ENCODE measurements at places on chromosomes 6 and 20. TPM values are rescaled to one million over a fixed set of nuclear protein-coding genes. Genes with fewer than 3 reads are reported as not detected.

DNA sequence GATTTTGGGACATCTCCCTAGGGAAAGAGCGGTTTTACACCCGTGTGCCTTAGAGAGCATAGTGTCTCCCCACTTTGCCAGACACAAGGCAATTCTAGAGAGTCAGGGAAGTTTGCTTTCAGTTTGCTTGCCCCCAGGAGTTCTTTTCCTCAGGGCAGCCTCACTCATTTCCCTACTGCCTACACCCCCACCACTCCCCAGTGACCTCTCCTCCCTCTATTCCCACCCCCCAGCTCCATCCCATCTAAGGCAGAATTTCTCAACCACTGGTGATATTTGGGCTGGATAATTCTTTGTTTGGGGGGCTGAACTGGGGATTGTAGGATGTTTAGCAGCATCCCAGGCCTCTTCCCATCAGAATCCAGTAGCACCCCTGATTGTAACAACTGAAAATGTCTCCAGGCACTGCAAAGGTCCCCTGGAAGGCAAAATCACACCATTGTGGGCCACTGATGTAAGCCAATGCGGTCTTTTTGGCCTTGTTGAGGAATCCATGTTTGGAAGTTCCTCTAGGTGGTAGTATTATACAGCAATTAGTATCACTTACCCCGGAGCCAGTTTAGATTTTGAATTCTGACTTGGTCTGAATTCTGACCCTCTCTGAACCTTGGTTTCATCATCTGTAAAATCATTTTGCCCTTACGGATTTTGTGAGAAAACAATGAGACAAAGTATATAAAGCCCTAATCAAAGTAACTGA is 1.3 kb downstream of the EPPIN start:
- peak; percentile 40 for DNase-seq

DNA sequence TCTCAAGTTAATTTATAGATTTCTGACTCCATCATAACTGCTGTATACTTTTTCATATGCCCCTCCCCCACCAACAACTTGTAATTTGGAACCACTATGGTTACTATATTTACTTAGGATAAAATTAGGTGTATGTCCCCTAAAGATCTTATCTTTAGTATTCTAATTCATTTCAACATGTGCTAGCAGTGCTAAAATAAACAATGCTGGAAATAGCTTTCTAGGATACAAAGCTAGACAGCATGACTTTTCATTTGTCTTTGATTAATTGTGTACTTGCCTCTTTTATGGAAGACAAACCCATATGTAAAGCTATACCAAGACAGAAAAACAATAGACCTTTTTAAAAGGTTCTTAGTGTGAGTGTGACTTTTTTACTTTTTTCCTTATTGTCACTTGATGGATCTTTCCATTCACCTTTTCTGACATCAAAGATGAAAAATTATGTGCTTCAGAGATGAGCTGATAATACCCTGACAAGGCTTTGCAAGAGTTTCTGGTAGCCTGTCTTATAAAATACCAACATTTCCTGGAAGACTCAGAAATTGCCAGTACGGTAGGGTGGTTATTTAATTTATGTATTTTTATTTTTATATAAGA is 31.2 kb upstream of the POPDC3 start:
- DNase-seq, result no peak

GRCh38 chr6:134005800-134006199 is 46.6 kb downstream of the SLC2A12 start:
- DNase-seq, result no peak

SMLR1 gene
- polyA plus RNA-seq, result 31.0 TPM

GRCh38 chr6:140379919-140380318 is 1005.5 kb upstream of the CITED2 start:
- DNase-seq, result peak; percentile 10

NOX3 gene
- not detected for polyA plus RNA-seq

DNA sequence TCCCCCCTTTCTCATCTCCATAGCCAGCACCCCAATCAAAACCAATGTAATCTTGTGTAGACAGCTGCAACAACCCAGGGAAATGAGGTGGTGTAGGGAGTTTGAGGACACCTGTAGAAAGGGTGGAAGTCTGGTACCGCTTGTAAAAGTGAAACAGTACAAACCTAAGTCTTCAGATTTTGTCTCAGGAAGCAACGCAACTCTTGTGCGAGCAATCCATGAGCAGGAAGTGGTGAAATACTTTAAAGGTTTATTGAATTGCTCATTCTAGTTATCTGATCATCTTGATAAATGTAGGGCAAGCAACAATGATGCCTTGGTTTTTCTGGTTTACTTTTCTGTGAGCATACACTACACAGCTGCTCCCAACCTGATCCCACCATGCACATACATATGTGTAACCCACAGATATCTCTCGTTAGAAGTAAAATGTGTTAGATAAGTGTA is 71.1 kb upstream of the THEMIS start:
- DNase-seq, result no peak

- DNase-seq, result no peak
Observed at GRCh38 chr6:42724825-42725224, 2.4 kb upstream of the PRPH2 start.

GRCh38 chr6:79384845-79385244 is 150.4 kb upstream of the HMGN3 start:
- DNase-seq, result no peak

DNA sequence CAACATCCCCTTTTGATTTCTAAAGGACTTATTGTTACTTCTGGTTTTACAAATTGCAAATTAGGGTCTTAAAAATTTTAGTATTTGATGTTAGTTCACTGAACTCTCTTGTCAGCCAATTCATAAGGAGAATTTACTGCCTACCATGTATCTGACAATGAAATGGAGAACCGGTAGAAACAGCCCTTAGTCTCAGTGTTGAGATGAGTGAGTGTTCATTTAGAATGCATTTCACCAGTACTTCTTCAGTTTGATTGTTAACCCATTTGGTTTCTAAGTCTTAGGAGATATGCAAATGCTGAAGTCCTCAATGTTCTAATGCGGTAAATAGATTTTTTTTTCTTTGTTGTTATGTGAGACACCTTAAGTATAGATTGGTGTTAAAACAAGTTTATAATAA is 616.3 kb upstream of the FLRT3 start:
- no peak for DNase-seq

- no peak for DNase-seq
Observed at GRCh38 chr20:58647162-58647795, 3.8 kb upstream of the STX16 start.

CDK5RAP1 gene
- polyA plus RNA-seq, result 63.1 TPM

DNA sequence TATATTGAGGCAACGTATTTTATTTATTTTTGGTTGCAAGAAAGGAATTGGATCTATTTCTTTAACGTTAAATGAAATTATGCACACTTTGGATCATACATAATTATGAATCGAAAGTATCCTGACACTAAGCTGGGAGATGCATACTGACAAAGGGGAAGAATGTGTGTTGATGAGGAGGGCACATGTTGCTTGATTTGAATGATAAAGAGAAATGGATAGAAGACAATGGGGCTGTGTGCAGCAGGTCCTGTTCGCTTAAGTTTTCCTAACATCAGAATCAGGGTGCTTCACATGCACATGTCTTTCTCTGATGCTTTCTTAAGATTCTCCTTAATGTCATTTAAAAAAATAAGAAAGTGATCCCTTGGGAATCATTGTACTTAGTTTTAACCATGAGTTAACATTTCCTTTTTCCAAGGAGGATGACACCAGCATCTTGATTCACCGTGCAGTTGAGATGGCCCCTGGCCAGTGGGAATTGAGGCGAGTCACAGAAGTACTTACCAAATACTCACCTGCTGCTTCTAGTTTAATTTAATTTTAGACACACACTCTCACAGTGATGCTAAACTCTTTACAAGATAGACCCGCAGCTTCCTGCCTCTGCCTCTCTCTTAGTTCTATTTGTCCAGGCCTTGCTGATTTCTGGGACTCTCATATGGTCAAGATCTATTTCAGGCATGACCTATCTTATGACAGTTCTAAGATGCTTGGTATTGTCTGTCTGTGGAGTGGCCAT is 116.5 kb downstream of the CLIC5 start:
- DNase-seq, result no peak

DNA sequence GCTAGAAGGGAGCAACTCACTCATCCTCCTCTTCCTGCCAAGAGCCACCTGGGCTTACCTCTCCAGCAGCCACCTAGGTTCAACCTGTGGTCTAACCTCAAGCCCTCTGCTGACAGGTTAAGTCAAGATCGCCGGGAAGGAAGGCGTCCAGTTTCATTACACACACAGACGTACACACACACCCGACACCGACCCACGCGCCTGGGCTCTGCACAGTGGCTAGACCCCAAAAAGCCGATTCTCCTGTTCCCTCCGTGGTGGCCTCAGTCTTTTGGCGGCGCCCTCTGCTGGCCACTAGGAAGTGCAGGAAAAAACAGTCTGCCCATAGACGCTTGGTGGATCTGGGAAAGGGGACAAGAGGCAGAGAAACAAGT is 52.8 kb downstream of the MRPL14 start:
- DNase-seq, result peak; percentile 90

- no peak for DNase-seq
Observed at GRCh38 chr6:25133568-25133967, 145.6 kb upstream of the CARMIL1 start.

TSPYL4 gene
- polyA plus RNA-seq, result 11.9 TPM

MACROD2 gene
- 2.4 TPM for polyA plus RNA-seq

TMEM63B gene
- 31.4 TPM for polyA plus RNA-seq

- peak; percentile 15 for DNase-seq
Observed at GRCh38 chr6:138814179-138814834, 18.4 kb downstream of the ECT2L start.

DNA sequence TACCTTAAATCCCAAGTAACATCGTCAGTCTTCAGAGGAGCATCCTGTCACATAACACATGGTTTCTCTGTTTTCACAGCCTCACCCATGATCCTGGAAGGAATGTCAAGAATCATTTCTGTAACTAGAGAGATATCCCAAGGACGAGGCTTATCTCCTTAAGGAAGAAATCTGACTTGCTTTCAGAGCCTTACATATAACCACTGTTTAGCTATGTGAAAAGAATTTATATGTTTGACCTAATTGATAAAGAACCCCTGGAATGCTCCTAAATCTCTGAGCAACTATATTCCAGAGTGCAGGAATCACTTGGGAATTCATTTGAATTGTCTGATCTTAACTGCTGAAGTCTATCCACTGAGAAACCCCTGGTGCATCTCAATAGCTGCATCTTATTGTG is 243.1 kb downstream of the ALDH8A1 start:
- DNase-seq, result no peak

DNA sequence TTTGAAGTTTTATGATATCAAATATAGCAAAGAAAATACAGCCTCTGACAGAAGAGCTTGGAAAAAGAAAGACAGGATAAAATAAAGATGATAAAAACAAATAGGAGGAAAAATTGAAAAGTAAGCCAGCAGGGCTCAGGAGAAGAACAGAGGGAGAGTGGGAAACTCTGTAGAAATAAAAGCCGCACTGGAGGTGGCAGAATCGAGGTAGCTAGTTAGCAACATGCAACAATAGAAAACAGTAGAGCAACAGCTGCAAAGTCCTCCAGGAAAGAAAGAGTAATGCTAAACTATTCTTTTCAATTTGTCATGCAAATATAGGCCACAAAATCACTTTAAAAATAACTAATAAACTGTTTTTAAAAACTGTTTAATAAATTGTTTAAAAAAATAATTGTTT is 28.8 kb downstream of the HBS1L start:
- no peak for DNase-seq

GOPC gene
- 18.2 TPM for polyA plus RNA-seq

GRCh38 chr6:137731600-137731959 is 135.5 kb upstream of the TNFAIP3 start:
- DNase-seq, result no peak

DNA sequence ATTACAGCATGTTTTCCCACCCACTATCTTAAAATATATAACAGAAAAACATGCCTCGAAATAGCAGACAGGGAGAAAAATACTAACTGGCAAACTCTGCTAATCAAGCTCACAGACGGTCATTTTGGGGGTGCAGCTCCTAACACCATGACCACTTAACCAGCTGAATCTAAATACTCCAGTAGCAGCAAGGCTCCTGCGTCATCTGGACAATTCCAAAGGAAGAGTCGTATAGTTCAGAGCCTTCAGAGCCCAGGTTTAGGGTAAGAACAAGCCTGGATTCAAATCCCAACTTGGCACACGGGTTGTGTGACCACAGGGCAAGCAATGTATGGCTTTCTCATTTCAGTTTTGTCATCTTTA is 81.3 kb upstream of the COL21A1 start:
- no peak for DNase-seq

- DNase-seq, result peak; percentile 8
Observed at GRCh38 chr6:51112731-51113130, 294.1 kb downstream of the TFAP2B start.

- no peak for DNase-seq
Observed at GRCh38 chr6:21227486-21227885, 366.1 kb upstream of the SOX4 start.

DNA sequence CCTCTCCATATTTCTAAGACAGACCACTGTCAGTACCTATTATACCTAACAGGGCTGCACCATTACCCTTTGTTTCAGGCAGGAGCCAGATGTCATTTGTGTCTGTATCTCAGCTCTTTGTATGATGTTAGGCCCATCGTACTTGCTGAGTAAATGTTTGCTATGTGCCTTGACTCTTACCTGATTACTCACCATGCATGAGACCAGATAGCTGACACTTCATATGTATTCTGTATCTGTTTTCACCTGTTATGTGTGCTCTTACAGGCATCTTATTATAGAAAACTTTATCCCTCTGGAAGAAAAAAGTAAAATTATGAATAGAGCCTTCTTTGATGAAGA is 31.7 kb upstream of the ASXL1 start:
- peak; percentile 66 for DNase-seq

GPANK1 gene
- polyA plus RNA-seq, result 18.5 TPM

ADGRG6 gene
- 13.9 TPM for polyA plus RNA-seq

DNA sequence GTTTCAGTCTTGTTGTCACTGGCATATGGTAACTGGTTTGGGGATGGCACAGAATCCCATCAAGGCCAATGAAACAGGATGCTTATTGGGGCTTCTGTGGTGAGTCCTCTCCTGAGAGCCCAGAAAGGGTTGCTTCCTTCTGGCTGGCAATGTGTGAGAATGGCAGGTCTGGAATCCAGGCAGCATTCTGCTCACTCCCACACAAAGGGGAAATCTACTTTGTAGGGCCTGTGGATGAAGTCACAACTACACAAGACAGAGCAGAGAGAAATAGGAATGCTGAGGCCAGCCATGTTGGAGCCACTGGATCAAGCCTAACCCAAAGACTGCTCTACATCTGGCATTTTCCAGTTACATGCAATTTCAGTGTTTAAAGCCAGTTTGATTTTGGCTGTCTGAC is 15.7 kb downstream of the PLAGL2 start:
- DNase-seq, result no peak

JPH2 gene
- 13.5 TPM for polyA plus RNA-seq

C6orf58 gene
- polyA plus RNA-seq, result not detected

DNA sequence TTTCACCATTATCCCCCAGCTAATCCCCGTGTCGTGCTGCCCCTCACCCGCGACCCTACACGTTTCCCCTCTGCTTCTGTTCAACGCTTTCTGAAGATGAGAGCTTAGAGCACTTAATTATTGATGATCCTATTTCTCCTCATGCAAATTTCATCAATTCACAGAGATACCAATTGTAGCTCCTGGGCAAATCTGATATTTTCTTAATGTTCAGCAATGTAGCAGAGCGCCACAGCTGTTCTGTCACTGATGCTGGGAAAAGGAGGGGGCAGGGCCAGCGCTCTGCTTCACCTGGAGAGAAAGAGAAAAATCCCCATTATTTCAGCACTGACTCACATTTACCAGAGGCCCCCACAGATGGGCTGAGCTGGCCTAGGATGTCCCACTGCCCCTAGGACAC is 121.2 kb downstream of the TTLL2 start:
- DNase-seq, result no peak

GRCh38 chr6:148530394-148530953 is 187.8 kb downstream of the SASH1 start:
- DNase-seq, result peak; percentile 22
